ENCODE measurements at places on chromosomes 16 and 17.

- peak; percentile 51 for DNase-seq
Measured at GRCh38 chr17:68431661-68432071, 25.6 kb downstream of the WIPI1 start.

DNA sequence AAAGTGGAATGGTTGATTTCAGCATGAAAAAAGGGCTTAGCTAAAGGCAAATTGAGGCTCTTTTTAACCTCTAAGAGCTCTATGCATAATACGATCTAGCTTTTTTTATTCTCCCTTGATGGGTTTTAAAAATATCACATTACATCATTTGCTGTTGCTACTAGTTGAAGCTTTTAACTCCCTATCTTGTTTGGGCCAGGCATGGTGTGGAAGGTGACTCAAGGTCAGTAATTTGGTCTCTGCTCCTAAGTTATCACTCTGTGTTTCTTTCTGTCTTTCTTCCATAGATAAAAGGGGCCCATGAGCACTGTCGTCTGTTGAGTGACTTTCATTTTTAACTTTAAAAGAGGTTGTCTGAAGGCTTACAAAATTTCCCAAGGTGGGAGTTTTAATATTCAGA is 58.1 kb upstream of the GOT2 start:
- DNase-seq, result no peak

DNA sequence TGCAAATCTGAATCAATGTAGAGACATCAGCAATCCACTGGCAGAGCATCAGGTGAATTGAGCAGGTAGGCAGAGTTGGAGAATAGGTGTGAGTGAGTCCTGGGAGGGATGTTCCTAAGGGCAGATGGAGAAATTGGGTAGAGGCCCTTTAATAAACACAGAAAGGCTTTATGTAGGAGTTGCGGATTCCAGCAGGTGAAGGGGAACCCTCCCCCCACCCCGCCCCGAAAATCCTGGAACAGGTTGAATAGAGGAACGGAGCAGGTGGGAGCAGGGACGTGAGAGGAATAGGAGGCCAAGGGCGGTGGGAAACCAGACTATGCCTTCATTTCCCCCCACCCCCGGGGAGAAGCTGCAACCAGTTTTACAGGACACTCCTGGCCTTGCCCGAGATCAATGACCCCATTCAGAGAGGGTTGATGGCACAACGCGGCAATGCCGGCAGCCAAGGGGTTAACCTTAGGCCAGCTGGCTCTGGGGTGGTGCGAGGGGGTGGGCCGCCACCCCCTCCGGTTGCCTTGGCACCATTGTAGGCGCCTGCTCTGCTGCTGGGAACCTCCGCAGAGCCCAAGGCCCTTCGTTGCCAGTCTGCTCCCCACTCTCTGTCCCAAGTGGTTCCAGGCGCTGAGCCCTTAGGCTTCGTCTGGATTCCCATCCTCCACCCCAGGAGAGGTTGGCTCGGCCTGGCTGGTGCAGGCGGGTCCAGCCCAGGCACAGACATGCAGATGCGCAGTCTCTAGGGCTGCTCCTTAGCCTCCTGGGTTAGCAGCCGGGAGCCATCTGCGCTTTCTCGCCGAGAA is 814 bp upstream of the RUNDC3A start:
- DNase-seq, result no peak

DNA sequence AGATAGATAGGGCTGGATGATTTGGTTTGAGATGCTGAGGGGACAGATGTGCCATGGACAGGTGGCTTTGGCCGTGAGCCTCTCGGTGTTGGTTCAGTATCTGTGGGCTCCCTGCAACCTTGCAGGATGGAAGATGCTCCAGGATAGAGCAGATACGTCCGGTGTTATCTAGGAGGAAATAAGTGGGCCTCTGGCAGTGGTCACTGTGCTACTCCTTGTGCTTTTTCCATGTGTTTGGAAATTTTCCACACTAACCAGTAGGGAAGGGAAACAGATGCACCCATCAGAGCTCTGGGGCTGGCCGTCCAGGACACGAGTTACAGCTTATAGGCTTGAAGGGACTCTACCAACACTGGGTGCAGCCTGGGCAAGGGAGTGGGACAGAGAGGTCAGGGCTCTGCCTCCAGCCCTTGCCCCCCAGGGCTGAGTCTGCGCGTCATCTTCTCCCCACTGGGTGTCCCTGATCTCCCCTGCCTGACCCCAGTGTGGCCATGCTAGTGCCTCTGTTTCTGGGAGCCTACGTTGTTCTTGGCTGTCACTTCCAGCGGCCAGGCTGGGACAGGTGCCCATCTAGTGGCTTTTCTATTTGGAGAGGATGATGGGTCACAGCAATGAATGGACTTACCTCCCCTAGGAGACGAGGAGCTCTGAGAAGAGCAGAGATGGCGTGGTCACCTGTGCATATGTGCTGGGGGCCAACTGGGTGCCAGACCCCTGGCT is 166.9 kb downstream of the SEC14L1 start:
- DNase-seq, result no peak

DNA sequence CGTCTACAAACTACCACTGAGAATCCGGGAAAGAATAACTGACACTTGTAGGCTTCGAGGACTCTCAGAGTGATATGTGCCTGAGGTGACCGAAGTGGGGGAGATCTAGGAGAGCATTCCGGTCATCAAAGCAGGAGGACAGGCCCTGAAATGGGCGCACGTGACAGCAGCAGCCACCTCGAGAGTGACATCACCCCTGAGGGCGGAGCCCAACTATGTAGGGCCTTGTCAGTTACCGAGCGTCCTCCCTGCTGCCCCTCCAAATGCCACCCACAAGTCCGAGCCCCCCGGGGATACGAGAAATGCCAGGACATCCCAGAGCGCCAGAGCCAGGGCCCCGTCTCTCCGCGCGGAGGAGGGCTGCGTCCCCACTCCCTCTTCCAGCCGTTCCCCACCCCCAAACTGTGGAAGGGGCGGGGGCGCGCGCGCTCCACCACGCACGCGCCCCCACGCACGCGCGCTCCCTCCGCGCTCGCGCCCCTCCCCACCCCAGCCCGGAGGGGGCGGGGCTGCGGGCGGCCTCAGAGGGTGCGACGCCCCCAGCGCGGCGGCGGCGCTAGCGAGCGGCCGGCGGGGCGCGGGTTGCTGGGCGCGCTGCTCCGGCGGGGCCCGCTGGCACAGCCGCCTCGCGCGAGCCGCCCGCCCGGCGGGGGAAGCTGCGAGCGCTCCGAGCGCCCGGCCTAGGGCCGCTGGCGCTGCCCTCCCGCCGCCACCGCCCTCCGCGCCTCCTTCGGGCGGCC is at the start of gene TANC2:
Gene TANC2, plus strand, starts transcription at position 550 of the 740 bp plus-strand sequence. CDS start 43,325 bp downstream, outside the sequence.
- DNase-seq, result peak; percentile 78

GRCh38 chr17:65362826-65363225 is 198.6 kb downstream of the AXIN2 start:
- no peak for DNase-seq

GRCh38 chr17:62652251-62653001 is 25.0 kb downstream of the MRC2 start:
- DNase-seq, result peak; percentile 19

DNA sequence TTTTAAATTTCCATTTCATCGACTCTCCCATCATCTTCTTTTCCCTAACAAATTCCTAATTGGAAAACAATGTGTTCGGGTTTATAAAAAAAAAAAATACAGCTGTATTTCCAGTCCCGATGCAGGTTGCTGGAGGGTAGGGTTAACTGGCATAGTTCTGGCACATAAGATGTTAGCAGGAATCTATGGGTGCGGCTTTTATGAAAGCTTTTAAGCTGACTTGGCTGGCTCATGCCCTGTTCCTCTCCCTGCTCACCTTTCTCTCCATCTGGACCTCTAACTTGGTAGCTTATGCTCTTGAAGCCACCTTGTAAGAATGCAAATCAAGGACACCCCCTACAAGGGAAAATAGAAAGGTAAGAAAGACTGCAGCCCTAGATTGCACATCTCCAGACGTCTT is 33.2 kb upstream of the KCNJ2 start:
- DNase-seq, result no peak

DNA sequence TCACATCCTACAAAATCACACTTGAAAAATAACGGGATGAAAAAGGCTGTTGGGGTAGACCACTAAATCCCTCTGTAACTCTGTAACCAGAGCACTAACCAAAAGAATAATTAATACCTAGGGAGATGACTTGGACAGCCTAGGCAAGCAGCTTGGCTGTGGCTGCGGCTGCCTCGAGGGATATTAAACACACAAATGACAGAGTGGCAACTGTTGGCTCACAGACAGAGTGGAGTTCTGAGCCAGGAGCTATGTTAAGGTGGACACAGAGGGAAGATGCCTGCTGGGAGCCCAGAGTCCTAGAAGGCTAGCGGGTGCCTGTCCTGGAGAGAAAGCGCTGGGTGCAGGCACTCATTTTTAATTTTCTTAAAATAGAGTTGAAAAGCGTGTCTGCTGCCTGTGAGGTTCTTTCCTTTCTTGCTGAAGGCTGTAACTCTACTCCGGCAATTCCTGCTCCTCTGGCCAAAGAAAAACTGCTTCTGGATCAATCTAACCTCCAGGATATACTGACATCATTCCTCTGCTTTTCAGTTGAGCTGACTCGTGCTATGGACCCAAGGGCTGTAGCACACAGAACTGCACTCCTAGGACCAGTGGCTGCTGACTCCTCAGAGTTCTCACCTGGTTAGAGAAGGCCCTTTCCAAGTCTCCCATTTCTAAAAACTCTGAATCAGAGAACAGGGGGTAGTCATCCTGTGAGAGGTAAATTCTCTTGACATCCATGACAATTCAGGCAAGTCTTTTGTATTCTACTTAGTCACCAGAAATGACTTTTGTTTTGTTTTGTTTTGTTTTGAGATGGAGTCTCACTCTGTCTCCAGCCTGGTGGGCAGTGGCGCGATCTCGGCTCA is 147.9 kb downstream of the STX8 start:
- no peak for DNase-seq

DNA sequence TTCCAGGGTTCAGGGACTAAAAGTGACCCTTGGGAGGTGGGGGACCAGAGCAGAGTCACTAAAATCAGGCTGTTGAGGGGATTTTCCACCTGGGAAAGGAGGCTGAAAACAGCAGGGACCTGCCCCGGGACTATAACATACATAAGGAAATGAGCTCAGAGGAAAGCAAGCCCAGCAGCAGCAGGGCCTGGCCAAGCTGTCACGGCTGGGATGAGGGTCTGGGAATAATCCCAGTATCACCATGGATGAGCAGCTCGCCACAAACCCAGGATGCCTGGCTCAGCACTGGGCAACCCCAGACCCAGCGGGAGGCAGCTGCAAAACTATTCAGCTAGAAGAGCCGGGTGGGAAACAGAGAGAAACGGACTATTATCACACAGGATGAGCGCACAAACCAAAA is 72.4 kb downstream of the RPH3AL start:
- DNase-seq, result no peak

DNA sequence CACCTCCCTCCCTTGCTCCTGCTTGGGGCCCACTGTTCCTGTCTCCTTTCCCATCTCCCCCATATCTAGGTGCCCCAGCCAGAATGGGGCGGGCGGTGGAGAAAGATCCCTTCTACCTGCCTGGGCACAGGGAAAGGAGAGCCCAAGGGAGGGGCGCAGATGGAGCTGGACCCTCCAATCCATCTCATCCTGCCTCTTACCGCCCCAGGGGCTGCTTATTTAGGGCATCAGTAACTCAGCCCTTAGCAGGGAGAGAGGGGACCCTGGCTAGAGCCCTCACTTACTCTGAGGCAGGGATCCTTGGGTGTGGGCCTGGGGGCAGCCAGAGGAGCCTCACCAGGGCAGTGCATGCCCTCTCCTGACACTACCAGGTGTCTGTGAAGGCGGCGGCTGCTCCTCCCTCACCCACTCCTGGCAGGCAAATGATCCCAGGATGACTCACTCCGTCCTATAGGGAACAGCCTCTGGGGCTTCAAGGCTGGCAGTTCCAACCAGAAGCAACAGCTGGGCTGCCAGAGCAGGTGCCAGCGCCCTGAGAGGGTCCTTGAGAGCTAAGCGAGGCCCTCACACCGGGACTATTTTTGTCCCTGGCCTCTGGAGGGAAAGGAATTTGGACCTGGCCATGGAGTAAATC is 16.3 kb upstream of the BCAR1 start:
- DNase-seq, result no peak

DNA sequence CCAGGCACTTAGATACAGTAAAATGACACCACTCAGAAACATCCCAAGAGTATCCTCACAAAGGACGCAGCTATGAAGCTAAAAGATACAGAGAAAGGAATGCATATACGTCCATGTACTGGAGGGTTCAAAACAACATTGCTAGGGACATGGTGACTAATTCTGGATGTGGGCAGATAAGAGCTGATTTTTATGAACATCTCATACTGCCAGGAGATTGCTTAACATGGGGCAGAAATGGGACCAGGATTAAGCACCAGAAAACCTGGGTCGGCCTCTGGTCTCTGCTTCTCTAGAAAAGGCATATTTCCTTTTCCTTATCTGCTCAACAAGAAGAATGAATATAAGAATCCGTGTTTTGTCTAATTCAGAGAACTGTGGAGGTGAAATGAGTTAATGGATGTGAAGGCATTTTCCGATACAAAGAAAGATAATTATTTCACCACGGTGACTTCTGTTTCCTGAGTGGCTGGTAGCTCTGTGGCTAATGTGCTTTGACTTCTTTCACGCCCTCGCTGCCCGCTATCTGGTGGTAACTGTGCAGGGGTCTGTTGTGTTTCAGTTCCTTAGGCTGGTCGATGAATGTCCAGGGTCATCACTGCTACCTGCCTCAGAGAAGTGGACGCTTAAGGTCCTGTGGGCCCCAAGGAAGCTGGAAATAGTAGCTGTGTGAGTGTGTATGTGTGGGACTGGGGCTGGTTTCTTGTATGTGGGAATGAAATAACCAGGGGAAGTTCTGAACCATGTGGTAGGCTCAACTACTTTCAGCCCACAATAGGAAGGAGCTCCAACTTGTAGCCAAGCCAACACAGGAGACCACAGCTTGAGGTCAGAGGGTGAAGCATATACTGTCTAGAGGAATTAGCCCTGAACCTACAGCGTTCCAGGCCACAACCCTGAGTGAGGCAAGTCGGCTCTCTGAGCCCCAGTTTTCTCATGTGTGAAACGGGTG is 15.8 kb upstream of the CCL5 start:
- DNase-seq, result peak; percentile 65

- no peak for DNase-seq
Measured at GRCh38 chr16:19396555-19397011, 21.1 kb upstream of the TMC5 start.

DNA sequence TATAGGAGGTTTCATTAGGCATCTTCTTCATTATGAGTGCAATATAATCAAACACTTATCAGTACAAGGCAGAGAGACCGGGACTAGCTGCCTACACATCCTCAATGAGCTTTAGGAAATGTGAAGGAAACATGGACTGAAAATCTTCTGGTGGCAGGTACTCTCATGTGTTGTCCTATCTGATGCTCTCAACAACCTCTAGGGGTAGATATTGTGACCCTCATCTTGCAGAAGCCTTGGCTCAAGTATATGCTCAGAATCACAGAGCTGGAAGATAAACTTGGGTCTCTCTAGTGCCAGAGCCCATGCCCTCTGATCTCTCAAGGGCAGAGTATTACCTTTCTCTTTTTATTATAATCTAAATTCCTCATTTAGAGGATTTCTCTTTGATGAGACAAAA is 181.6 kb upstream of the C17orf78 start:
- no peak for DNase-seq
